ENCODE measurements at places on chromosomes 1 and 21. TPM values are rescaled to one million over a fixed set of nuclear protein-coding genes. Genes with fewer than 3 reads are reported as not detected.

Gene OR2L5
- total RNA-seq, result not detected

Gene C1orf226
- 10.0 TPM for total RNA-seq

Gene GSTM1
- total RNA-seq, result not detected

GRCh38 chr1:156128654-156129597, 14.4 kb downstream of the LMNA start:
- ATAC-seq, result peak; percentile 60

GRCh38 chr1:59601041-59601441, 213.7 kb upstream of the HOOK1 start:
- peak; percentile 87 for ATAC-seq

DNA sequence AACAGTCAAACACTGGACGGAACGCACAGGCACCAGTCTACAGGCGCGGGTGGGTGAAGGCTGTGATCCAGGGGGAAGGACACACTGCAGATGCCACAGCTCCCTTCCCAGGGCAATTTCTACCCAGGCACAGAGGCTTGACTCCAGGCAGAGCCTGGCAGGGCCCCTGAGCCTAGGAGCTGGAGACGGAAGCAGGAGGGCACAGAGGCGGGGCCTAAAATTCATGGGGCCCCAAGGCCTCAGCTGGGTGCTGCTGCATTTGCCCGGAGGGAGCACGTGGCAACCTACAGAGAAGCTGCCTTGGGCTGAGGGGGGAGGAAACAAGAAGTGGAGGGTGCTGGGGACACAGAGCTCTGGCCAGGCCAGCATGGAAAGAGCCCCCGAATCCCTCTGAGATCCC, 41.2 kb downstream of the UBE2G2 start:
- ATAC-seq, result no peak

- ATAC-seq, result no peak
Measured at GRCh38 chr1:167584581-167584980, 31.0 kb upstream of the CREG1 start.

DNA sequence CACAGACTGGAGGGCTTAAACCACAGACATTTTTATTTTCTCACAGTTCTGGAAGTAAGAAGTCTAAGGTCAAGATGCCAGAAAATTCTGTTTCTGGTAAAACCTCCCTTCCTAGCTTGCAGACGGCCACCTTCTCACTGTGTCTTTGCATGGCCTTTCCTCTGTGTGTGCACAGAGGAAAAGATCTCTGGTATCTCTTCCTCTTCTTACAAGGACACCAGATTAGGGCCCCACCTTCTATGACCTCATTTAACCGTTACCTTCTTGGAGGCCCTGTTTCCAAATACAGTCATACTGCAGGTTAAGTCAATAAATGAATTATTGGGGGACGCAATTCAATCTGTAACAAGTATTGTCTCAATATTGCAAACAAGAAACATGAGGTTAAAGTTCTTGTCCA, 63.0 kb upstream of the PRDX6 start:
- no peak for ATAC-seq

DNA sequence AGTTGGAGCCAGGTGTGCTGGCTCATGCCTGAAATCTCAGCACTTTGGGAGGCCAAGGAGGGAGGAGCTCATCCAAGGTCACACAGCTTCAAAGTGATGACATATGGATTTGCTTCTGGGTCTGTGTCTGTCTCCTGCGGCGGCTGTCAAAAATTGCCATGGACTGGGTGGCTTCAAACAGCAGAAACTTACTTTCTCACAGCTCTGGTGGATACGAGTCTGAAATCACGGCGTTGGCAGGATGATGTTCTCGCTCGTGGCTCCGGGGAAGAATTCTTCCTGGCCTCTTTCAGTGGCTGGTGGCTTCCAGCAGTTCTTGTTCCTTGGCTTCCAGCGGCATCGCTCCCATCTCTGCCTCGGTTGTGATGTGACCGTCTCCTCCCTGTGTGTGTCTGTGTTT, 314.8 kb upstream of the C1orf174 start:
- no peak for ATAC-seq

DNA sequence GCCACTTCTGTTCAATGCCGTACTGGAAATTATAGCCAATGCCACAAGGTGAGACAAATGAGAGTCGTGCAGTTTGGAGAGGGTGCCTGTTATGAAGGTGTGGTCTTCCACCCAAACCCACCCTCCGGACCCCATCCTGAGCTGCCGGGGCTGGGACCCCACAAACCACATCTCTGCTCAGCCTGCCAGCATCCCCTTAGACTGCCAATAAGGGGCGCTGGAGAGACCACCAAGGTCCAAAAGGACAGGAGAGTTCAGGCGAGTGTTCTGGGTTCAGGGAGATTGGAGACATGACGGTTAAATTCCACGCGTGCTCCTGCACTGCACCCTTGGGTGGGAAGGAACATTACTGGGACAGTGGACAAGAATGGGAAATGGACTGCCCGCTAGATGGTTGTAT, 48.7 kb upstream of the COL18A1 start:
- no peak for ATAC-seq

GRCh38 chr1:98931128-98931835, 73.4 kb downstream of the PLPPR5 start:
- no peak for ATAC-seq

DNA sequence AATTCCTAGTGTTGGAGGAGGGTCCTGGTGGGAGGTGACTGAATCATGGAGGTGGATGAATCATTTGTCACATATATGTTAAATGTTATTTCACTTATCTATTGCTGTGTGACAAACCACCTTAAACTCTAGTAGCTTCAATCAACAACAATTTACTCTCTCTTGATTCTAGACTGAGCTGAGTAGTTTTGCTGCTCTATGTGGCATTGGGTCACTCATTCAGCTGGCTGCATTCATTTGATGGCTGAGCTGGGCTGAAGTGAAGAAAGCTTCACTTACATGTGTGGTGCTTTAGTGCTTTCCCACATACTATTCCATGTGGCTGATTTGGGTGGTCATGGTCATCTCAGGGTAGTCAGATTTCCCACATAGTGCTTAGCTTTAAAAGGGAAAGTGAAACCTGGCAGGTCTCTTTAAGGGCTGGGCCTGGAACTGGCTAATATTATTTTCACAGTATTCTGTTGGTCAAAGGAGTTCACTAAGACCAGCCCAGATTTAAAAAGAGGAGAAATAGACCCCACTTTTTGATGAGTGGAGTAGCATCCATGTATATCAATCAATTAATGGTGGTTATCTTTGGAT, 10.5 kb downstream of the DNAH14 start:
- ATAC-seq, result no peak

GRCh38 chr1:152626744-152627143, 3.8 kb upstream of the LCE3A start:
- no peak for ATAC-seq

GRCh38 chr1:64921771-64922170, 44.6 kb downstream of the JAK1 start:
- ATAC-seq, result no peak

All from gastroesophageal sphincter (tissue), 4 donors.